Right lung (tissue), 10 donors: ENCODE measurements at places on chromosomes 4 and X. TPM values are rescaled to one million over a fixed set of nuclear protein-coding genes. Genes with fewer than 3 reads are reported as not detected.

DNA sequence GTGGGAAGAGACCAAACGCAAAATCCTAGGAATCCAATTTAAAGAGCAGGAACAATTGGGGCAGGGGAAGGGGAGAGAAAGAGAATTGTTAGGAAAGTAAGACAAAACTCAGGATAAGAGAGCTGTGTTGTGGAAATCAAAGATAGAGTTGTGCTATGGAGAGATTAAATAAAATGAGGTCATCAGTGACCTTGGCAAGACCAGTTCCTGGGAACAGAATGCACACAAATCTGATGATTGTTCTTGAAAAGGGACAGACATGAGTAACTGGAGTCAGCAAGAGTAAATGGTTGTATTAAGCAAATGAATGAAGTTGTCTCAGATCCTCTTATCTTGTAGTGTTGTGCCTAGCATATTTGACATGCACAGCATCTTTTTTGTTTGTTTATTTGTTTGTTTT is 267.4 kb downstream of the IL1RAPL1 start:
- no peak for DNase-seq

Gene VCX3B
- polyA plus RNA-seq: 0.69 TPM

GRCh38 chrX:123607806-123608205 is 125.0 kb downstream of the THOC2 start:
- DNase-seq: no peak

DNA sequence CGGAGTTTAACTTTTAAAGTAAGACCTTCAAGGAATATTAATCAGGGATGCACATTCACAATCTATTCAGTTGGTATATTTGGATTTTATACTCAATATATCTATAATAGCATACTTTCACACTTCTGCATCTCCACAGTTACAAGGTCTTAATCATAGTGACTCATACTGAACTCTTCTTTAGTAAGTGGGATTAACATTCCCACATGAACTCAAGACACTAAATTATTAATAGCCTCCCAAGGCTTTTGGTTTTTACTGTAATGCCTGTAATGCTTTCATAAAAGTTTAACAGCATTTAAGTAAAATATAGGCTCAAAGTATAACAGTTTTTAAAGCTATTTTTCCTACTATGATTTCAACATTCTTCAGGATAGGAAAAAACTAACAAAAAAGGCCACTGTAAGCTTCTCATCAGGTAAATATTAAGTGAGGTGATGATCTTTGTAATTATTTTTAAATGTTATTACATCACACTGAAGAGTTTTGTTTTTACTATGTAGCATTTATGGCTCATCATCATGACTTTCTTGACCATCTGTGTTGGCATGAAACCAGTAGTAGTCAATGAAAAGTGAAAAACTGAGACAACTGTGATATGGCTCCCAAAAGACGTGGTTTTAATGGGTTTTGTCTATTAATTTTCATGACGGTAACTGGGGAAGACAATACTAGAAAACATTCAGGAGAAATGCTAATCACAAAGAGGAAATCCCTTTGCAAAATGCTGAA is 91.5 kb upstream of the GALNT7 start:
- DNase-seq: no peak

DNA sequence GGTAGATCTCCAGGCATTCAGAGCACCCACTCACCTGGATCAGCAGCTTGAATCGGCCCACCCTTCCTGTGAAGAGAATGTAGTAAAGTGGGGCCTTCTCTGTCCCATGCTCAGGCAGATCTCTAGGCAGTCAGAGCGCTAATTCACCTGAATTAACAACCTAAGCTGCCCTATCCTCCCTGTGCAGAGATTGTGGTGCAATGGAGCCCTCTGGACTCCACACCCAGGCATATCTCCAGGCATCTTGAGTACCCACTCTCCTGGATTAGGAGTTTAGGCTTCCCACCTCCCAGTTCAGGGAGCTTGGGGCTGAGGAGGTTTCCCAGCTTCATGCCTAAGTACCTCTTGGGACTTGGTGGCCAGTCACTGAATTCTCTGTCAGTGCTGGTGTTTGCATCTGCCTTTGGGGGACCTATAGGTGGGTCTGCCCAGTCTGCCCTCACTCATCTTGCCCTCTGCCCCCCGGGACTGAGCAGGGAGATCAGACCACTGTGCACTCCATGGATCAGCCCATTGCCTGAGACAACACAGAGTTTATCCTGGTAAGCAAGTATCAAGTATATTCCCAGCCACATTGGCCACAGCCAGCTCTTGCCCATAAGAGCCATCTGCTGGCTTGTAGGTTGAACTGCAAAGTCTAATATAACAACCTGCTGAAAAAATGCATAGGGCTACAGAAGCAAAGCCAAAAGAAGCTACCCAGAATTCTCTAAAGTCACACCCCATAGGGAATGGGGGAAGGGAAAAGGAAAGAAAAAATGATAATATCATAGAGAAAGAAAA is 372.9 kb downstream of the KLHL13 start:
- DNase-seq: no peak

DNA sequence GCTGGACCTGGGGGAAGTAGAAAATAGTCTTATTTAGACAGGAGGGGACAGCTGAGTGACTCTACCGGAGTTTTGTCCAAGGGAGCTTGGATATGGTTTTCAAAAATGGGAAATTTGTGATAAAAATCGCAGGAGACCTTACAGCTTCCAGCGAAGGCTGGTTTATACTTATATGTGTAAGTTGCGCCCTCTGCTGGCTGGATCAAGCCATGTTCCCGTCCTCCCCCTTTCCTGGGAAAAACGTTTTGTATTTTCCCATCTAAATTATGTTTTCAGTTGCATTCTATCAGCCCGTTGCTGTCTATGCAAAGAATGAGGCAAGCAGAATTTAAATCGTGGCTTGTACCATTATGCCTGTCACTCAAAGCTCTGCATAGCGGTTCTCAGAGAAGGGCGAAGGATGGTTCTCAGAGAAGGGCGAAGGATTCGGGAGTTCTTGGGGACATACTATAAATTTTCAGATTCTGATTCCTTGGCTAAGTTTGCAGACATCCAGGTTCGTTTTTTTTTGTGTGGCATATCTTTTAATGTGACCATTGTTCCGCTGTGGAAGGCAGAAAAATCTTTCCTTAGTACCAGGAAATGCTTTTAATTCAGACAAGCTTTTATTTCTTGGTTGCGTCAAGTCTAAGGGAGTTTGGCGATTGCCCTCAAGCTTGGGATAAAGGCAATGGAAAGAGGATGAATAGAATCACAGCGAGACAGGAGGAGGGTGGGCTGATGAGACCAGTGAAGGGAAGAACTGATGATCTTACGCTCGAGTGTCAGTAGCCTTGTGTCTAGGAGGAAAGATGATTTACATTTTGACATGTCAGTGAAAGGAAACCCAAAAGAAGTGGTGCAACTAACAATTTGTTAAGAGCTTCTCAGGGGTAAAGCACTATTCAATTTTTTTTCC is 128.5 kb upstream of the ARX start:
- DNase-seq: peak; percentile 52

DNA sequence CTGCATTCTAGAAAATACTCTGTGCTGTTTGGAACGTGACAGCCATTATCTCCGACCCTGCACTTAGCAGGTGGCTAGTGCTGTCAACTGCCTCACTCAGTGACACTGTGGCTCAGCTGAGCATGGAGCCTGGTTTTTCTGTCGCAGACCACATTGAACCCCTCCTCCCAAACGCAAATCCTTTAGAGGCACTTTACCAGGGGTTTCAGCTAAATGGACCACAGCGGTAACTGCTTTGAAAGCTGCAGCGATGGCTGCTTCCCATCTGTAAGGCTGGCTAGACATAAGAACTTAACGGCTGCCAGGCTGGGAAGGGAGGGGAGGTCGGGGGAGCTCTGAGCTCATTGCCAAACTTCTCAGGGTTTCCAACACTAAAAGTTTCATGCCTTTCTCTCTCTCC is 8.1 kb downstream of the SLC34A2 start:
- DNase-seq: peak; percentile 23

Gene IL21
- not detected for polyA plus RNA-seq

GRCh38 chr4:179344861-179345260 is 1902.6 kb upstream of the AGA start:
- no peak for DNase-seq

- no peak for DNase-seq
Measured at GRCh38 chr4:70713453-70714078, 8.2 kb upstream of the RUFY3 start.

Gene CCSER1
- 5.2 TPM for polyA plus RNA-seq

Gene DGKK
- 0.06 TPM for polyA plus RNA-seq

- DNase-seq: no peak
Measured at GRCh38 chr4:87399148-87399547, 8.2 kb upstream of the HSD17B11 start.

DNA sequence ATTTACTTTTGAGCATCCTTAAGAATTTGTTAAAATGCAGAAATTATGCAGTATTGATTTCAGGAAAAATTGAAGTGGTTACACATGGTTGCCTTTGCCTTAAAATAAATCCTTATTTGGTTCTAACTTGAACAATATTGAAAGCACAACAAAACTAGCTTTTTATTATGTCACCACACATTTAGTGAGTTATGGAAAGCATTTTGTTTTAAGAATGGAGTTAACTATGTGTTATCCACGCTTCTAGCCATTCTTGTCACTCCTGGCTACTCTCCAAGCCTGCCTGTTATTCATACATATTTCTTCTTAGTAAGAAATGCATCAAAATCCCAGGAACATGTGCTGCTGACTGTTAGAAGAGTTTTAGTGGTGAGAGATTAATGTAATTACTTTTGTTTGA is 73.9 kb downstream of the FAT4 start:
- no peak for DNase-seq

GRCh38 chr4:1510931-1511330 is 104.7 kb upstream of the NKX1-1 start:
- no peak for DNase-seq

DNA sequence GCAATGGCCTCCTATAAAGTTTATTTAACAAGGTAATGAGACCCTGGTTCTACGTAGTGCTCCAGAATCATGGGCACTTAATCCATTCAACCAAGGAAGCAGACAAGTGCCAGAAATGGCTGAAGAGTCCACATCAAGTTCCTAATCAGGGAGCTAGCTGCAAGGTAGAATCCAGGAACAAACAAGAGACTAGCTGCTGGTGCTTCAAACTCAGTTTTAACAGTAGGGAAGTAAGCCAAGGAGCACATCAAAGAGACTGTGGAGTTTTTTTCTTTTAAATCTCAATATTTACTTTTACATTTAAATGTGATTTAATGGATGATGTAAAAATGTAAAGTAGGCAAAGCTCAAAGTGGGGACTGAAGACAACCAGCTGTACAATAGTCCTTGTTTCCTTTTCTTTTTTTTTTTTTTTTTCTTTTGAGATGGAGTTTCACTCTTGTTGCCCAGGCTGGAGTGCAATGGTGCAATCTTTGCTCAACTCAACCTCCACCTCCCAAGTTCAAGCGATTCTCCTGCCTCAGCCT is 630.4 kb downstream of the CCSER1 start:
- peak; percentile 54 for DNase-seq

- no peak for DNase-seq
Measured at GRCh38 chr4:80049813-80050534, 23.1 kb downstream of the ANTXR2 start.

Gene SGMS2
- 14.9 TPM for polyA plus RNA-seq

DNA sequence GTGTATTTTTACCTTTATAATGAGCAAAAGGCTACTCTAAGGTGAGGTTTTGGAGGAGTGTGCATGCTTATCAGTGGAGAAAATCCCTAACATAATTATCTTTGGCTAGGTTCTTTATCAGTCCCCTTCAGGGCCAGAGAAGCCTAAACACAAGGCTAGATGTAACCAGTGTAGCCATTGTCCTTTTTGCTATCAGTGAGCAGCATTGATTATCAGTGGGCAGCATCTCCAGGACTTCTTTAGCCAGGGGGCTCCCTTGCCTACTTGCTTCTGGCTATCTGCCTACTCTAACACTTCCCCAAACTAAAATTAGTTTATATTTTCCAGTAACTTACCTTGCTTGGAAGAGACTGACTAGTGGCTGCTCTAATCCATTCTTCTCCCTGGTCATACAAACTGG is 595.6 kb downstream of the TRAM1L1 start:
- DNase-seq: no peak

DNA sequence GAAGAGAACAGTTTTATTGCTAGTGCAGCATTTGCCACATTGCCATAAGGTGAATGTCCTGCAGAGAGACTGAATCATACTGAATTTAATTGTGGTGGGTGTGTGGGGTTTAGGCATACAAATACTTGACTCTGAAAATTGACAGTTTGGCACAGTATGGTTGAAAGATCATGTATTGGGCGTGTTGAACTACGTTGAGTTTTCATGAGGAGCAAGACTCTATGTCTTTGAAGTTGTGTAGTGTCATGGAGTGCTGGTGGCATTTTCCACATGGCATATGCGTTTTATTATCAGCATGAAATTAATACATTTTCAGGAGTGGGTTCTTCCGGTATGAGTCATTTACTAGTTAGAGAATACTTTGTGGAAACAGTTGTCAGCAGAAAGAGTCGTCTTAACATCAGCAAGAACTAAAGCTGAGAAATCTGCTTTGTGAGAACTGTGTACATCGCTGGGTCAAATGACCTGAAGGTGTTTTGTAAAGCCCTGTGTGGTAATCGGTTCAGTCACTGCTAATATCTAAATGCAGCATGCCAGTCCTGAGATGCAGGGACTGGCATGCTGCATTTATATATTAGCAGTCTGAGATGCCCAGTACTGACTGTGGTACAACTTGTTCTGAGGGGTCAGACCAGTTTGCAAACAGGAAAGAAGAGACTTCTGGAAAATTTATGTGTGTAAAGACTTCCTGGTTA is 50.3 kb downstream of the ARHGAP10 start:
- DNase-seq: no peak

DNA sequence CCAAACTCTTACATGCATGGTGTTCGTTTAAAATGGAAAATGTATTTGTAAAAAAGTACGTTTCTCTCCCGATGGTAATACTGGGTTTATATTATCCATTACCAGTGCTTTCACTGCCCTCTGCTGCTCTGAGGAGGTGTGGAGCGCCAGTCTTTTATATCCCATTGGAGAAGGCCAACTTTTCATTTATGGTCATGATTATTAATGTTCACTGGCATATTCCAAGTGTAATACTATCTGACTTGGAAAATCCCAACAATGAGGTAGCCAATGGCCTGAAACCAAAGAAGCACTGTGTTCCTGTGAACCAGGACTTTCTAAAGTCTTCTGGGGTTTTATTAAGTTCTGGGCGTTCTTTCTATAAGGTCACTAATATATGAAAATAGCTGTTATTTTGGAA is 80.7 kb downstream of the SYNPO2 start:
- DNase-seq: no peak

DNA sequence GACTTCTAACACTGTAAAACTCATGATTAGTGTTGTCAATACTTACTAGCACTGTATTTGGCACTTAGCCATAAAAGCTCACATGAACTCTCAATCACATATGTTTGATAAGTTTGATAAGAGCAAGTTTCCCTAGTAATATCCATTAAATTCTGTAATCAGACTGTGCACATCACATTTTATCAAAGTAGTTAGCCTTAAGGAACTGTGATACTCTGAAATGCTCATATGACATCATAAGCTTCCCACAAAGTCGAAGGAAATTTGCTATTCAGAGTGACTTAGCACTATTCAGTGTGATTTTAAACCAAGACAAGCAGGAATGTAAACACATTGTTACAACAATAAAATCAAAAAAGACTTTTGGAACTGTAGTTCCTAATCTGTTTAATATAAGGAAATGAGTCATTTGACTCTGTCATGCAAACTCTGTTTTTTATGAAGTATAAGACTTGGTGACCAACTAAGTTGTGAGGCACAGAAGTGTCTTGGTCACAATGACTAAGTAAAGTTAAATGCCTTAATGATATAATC is 6.7 kb downstream of the SLC7A11 start:
- no peak for DNase-seq
